Choroid plexus epithelial cell (primary cell): ENCODE measurements at places on chromosomes 12 and 14.

- no peak for DNase-seq
These were observed 9.7 kb downstream of the RHOF start for GRCh38 chr12:121783766-121784165.

DNA sequence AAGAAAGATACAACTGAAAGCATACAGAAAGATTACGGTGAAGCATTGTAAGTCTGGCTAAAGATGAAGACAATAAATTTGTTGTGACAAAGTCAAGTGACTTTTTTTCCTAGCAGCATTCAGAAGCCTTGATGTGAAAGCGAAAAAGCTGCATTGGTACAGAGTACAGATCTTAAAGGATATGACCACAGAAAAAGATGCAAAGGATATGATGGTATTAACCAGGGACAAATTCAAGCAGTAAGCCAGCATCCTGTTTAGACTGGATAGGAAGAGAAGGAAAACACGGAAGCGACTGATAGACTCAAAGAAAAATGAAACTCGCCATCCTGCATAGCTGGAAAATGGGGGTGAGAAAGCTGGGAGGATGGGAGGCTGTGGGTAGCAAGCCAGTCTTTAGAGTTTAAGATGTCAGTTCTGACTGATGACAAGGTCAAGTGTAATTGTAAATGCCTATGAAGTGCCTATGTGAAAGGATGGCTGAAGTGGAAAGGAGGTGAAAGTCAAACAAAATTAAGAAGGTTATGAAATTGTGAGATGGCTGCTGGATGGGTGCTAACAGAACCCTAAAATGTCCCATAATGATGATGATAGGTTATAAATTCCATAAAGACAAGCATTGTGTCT, 92.4 kb downstream of the PHLDA1 start:
- DNase-seq, result no peak

- DNase-seq, result no peak
These were observed 51.2 kb upstream of the CAPRIN2 start for GRCh38 chr12:30805959-30806358.

DNA sequence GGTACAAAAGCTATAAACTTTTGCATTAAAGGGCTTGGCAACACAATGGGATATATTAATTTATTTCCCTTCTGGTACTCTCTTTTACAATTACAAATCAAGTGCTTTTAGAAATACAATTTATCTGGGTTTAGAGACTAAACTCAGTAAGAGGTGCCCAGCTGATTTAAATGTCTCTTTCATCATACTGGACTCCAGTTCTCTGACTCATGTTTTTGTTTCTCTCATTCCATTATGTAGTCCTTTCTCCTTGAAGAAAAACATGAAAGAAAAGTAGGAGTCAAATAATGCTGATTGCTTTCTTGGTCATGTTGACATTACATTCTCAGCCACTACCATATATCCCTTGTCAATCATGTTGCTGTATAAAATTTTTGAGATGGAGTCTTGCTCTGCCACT, 36.3 kb upstream of the CFL2 start:
- DNase-seq, result peak; percentile 85

DNA sequence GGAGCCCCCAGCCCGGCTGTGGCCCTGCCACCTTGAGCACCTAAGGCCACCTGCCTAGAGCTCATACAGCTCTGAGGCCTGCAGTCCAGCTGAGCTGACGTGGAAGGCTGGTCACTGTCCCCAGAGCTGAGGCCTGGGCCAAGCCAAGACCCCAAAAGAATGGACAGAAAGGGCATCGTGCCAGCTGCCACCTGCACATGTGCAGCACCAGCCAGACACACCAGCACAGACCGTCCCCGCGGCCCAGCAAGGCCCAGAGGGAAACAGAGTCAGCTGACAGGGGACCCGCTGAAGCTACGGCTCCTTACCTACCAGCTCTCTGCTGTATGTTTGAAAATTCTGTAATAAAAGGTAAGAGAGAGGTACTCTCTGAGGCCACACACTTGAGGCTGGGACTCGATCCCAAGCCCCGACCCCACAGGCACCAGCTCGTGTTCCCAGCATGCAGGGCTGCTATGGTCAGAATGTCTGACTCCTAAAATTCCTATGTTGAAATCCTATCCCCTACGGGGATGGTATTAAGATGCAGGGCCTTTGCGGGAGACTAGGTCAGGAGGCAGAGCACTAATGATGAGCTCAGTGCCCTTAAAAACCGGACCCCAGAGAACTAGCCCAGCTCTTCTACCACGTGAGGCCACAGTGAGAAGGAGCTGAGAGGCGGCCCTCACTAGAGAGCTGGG, 25.4 kb downstream of the BRF1 start:
- peak; percentile 81 for DNase-seq

DNA sequence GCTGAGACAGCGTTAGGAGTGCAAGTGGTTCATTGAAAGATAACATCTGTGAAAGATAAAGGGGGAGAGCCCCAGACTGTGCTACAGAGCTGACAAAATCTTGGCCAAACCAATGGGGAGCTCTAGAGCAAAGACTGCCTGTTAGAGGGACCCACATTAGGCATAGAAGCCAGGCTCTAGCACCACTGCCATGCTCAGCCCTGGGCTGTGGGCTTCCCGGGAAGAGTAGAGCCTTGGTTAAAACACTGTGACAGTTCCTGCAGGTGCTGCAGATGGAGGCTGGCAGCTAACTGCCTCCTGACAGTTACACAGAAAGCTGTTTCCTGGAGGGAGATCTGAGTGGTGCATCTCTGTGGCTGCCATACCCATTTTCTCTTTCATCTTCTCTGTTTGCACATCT, 23.0 kb downstream of the TSHR start:
- no peak for DNase-seq

GRCh38 chr14:44898551-44898950, 63.2 kb downstream of the KLHL28 start:
- DNase-seq, result no peak

GRCh38 chr12:25130741-25131188, 64.2 kb downstream of the DNAI7 start:
- peak; percentile 72 for DNase-seq

- DNase-seq, result peak; percentile 99
These were observed at the start of gene EIF5 for GRCh38 chr14:103333754-103334643. EIF5 (plus strand) TSS chr14:103334237; CDS start chr14:103335861, 1,624 bp downstream.

GRCh38 chr12:30774599-30774998, 19.8 kb upstream of the CAPRIN2 start:
- no peak for DNase-seq

DNA sequence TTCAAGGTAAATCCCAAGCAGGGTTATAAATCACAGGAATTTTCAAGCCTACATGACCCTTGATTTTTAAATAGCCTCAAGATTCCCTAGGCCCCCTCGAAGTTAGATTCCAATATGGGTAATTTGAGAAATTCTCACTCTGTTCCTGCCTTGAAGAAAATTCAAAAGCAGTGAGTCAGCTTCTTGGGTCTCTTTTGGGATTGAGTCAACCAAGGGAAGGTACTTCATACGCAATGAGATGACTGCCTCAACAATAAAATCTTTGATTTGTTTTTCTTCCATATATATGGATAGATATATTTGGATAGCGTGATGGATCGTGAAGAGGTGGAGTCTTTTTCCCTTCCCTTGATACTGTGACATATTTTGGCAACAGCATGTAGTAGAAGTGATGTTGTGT, 180.4 kb upstream of the ATP2B1 start:
- peak; percentile 60 for DNase-seq

DNA sequence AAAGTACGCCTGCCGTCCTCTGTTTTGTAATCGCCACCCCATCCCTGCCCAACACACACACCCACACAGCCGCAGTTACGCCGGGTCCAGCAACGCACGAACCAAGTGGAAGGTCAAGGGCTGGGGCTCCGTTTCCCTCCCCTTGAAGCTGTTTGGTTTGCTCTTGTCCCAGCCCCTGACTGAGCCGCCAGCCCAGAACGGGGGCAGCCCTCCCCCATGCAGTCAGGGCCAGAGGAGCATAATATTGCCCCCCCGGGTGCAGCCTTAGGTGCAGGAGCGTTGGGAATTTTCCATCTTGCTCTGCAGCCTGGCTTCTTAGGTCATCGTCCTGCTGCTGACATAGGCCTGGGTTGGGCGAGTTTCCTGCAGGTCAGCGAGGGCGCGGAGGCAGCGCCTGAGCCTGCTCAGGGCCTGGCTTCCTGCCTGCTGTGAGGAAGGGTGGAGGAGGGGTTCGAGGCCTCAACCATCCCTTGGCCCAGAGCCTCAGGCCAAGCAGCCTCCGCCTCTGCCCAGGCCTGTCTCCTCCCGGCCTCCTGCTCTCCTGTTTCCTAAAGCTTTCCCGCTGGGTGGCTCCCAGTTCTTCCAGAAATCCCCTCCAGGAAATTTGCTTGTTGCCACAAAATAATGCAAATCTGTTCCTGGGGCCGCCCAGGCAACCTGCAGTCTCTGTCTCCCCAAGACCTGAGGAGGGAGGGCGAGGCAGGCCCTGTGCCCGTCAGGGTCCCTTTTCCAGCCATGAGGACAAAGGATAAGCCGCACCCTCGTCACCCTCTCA, 44.5 kb downstream of the PSMA6 start:
- DNase-seq, result peak; percentile 95

- DNase-seq, result no peak
These were observed 5.6 kb downstream of the CD9 start for GRCh38 chr12:6205761-6206160.

DNA sequence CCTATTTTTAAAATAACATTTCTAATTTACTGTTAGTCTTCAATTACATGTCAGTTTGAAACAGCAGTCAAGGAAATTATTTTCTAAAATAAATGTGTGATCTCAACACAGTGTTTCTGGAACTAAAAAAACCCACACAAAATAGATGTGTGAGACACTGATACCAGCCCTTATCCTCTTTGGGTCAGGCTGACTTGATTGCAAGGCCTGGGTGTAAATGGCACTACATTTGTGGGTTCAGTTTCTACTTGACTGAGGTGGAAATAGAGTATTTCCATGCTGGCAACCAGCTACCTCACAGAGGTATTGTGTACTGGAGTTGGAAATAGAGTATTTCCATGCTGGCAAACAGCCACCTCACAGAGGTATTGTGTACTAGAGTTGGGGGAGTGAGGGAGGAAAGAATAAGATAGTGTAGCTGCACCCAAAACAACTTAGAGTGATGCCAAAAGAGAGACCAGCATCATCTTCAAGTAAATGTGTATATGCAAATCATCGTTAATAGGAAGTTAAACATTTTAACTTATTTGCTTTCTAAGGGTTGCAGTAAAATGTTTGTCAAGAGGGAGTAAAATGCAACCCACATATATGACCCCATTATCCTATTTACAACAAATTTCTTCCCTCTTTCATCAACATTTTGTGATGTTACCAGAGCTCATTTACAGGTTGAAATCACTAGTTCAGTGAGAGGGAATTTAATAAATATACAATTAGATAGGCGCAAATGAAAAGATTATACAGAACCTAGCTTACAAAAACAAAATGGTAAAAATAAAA, 10.7 kb upstream of the LYZ start:
- no peak for DNase-seq

GRCh38 chr14:58171090-58171489, 19.1 kb upstream of the ARMH4 start:
- peak; percentile 92 for DNase-seq

DNA sequence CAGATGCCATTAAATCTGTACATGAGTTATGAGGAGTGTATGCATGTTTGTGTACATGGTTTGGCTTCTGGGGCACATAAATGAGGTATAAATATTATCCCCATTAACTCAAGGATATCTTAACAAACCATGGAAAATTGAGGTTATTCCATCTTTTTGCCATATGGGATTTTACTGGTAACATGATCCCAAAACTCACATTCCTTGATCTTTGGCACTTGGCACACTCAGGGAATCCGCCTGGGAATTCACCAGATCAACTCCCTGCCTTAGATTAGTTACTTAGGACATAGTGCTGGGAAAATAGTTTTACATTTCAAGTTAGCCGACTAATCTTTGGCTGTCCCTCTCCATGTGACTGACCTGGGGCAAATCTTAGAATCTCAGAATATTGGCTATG, 16.9 kb downstream of the CDKN1B start:
- DNase-seq, result no peak

DNA sequence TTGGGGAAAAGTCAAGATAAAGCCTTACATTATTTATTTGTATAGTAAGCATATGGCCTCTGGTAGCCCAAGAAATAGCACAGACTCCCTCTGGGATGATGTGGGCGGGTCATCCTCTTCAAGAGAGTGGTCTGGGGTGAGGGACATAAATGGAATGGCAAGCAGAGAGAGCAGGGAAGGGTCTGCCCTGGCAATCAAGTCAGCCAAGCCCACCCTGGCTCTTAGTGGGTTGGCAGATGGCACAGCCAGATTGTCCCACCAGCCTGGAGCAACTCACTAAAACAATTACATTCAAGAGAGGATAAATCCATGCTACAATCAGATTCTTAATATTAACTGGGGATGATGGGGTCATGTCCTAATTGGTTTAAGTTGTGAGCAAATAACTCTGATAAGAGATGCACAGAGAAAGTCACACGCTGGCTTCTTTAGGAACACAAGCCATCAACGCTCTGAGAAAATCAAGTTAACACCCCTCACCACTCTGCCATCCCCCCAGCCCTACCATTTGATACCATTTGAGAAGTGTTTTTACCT, 2.8 kb upstream of the PELI2 start:
- no peak for DNase-seq

GRCh38 chr14:101004176-101004575, 100.7 kb upstream of the RTL1 start:
- DNase-seq, result no peak

- no peak for DNase-seq
These were observed 219.1 kb upstream of the PKP2 start for GRCh38 chr12:33115716-33116115.

DNA sequence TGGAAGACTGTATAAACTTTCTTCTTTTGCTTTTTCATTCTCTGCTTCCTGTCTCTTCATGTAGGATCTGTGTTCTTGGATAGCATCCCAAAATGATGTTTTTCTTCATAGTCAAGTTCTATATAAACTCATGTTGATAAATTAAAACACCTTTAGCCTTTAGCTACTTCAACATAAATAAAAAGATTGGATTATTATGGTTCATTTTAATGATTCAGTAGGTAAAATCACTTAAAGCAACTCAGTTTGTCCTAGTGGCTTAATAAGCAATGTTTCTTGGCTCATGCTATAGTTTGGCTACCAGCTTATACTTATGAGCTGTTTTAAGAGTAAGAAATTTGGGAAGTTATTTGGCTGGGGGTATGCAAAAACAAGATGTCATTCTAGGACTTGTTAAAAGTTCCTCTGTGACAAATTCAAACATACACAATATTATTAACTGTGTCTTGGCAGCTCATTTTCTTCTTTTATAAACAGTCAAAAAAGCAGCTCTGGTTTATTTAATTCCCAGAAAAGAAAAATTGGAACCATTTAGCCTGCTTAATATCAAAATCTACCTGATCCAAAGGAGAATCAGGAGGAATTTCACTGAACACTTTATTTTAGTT, 111.4 kb downstream of the TMTC3 start:
- peak; percentile 13 for DNase-seq
